ENCODE measurements at places on chromosomes 1 and 21. TPM values are rescaled to one million over a fixed set of nuclear protein-coding genes. Genes with fewer than 3 reads are reported as not detected.

DNA sequence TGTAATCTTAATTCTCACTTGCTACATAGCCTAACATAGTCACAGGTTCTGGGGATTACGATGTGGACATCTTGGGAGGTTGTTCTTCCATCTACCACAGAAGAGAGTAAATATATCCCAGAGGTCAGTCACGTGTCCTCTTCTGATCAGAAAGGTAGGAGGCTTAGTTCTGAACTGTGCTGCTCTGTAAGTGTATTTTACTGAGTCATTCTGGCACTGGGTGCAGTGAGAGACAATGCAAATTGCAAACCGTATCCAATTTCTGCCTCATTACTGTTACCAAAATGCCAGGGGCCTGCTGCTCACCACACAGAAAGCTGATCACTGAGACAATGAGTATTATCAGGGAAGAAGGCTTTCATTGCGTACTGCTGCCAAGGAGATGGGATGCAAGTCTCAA, 104.0 kb downstream of the GABPA start:
- H3K4me3 ChIP-seq = no peak overlapping the region
- H3K36me3 ChIP-seq = no peaks in the 10 kb centered on the region
- DNase-seq = no peak
- H3K4me1 ChIP-seq = no peaks in the 10 kb centered on the region

CDC42 gene
- 292 TPM for total RNA-seq

F3 gene
- 0.23 TPM for total RNA-seq

DNA sequence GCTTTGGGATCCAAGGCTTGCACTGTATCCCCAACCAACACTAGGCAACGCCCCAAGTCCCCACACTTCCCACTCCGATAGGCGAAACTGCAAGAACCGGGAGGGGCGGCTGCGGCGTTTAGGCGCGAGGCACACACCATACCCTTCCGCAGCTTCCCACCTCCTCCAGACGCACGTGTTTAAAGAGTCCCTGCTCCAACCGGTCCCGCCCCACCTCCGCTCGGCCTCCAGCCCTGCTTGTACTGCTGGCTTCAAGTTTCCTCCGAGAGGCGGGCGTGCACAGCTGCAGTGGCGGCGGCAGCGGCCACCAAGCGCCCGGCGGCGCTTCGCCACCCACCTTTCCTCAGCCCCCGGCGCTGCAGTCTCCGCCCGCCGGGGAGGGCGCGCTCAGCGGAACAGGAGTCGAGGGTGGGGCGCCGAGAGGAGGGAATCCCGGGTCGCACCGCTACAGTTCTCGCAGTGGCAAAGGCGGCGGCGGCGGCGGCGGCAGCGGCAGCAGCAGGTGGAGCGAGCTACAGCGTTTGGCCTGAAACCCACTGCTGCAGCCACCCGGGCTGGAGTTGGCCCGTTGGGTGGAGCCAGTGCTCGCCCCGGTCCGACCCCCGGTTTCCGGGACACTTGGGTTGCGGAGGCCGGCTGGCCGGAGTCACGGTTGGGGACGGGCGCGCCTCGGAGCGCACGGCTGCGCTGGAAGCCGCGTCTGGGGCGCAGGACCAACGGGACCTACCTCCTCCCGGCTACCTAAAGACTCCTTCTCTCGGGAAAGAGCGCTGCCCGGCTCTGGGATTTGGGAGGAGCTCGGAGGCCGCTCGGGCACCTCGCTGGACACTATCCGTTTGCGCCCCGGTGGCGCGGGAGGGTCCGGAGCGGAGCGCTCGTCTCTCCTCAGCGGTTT, at the start of gene CNIH3:
Gene CNIH3 (plus strand): TSS at position 457 of the 895 bp plus-strand sequence. CDS start 858 bp downstream, outside the sequence.
- peaks cover 54% of the 10 kb centered on the region for H3K27me3 ChIP-seq
- peaks cover 2% of the 10 kb centered on the region for H3K36me3 ChIP-seq
- peak; percentile 43 for DNase-seq

- H3K27ac ChIP-seq = no peak overlapping the region
- DNase-seq = no peak
- no peaks in the 10 kb centered on the region for H3K36me3 ChIP-seq
- H3K27me3 ChIP-seq = peaks cover 10% of the 10 kb centered on the region
- H3K4me3 ChIP-seq = no peak overlapping the region
- no peaks in the 10 kb centered on the region for H3K4me1 ChIP-seq
These were observed 158.1 kb downstream of the PSMG1 start for GRCh38 chr21:39025198-39025597.

DNA sequence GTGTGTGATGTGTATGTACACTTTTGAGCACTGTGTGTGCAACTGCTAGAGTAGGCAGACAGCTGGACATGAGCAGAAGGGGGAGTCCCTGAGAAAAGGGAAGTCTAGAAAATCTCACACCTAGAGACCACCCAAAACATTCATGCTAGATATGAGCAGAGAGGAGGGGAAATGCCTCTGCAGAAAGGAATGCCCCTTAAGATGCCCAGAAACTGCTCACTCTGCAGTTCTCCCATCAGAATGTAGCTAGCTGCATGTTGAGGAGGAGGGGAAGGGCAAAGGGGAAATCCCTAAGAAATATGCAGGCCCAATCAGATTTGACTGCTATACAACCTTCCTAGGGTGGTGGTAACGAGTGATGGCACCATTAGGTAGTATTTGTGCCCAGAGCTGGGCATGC, 31.8 kb upstream of the MAGOH start:
- no peak overlapping the region for H3K27ac ChIP-seq
- H3K36me3 ChIP-seq = peaks cover 17% of the 10 kb centered on the region

UBXN10 gene
- total RNA-seq = 0.93 TPM

DNA sequence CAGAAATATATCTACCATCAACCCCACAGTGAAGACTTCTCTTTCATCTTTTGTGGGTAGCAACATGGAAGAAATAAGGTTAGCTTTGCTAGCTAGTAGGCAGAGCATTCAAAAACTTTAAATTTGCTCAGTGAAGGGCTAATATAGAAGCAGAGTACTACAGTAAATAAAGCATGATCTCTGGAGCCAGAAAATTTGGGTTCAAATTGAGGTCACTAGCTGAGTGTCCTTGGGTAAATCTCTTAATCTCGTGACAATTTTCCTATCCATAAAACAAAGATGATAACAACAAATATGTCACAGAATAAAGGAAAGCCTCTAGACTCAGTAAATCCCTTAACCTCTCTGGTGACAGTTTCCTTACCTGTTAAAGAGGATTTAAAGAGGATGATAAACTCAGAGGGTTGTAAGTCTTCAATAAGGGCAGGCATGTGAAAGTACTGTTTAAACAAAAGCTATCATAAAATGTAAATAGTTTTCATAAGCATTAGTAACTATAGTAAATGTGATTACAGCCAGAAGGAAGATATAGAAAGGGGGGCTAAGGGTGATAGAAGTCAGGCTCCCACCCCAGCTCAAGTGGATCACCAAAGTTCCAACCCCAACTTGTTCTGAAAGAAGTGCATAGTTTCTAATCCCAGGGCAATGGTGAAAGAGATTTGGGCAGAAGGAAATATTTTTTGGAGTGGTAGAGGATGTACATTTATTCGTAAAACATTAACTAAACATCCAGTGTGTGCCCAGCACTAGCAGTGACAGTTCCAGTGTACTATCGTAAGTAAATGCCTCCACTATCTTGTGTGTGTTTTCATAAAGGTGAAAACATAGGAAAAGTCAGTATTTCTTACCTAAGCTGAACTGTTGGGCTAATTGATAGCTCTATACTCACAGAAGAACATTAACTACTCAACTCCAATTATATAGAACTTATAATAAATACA, 24.8 kb downstream of the TM2D1 start:
- peaks cover 10% of the 10 kb centered on the region for H3K36me3 ChIP-seq
- no peak for DNase-seq
- peak overlapping the region; percentile 82 for H3K27ac ChIP-seq
- H3K4me1 ChIP-seq = peaks cover 5% of the 10 kb centered on the region

DNA sequence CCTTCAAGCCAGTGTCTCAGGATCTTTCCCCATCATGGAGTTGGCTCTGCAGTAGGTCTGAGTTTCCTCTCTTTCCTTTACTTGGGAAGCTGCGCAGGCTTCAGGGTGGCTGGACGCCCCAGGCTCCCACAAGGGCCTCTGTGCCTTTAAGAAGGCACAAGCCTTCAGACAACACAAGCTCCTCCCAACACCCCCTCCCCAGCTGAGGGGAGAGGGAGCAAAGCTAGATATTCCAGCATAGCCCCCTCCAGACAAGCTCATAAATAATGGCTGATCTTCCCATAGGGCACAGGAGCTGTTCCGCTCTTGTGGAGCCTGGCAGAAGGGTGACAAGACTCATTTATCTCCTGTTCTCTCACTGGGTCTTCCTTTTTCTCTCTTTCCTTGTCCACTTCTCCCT, 27.9 kb upstream of the ATP2B4 start:
- H3K27me3 ChIP-seq = no peaks in the 10 kb centered on the region
- no peak for DNase-seq
- H3K27ac ChIP-seq = no peak overlapping the region
- no peaks in the 10 kb centered on the region for H3K36me3 ChIP-seq

DNA sequence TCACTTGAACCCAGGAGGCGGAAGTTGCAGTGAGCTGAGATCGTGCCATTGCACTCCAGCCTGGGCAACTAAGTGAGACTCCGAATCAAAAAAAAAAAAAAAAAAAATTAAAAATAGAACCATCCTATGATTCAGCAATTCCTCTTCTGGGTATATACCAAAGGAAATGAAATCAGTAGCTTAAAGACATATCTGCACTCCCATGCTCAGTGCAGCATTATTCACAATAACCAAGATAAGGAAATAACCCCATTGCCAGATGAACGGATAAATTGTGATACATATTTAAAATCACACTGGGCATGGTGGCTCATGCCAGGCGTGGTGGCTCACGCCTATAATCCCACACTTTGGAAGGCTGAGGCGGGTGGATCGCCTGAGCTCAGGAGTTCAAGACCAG, 23.8 kb downstream of the ALDH9A1 start:
- H3K4me1 ChIP-seq = peaks cover 8% of the 10 kb centered on the region
- H3K36me3 ChIP-seq = peaks cover 23% of the 10 kb centered on the region
- H3K27me3 ChIP-seq = no peaks in the 10 kb centered on the region
- no peak overlapping the region for H3K27ac ChIP-seq

DNA sequence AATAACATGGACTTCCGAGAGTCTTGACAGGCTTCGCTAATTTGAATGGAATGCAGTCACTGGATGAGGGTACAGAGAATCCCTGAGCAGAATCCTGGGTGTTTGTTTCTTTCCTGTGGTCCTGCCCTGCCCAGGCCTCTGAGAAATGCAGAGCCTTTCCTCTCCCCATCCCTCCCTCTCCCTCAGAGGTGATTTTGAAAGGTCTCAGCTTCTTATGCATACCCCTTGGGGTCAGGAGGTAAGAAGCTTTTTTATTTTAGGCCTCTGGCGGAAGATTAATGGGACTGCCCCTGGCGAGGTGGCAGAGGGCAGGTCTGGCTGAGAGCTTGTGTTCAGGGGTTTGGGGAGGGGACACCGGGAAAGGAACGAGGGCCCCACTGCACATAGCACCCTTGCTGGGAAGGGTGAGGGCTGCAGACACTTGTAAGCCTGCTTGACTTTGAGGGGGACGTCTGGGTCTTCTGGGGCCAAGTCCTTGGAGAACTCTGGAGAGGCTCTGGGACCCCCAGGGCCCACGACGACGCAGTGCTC, 116.5 kb upstream of the SLC45A1 start:
- H3K27ac ChIP-seq = no peak overlapping the region
- no peaks in the 10 kb centered on the region for H3K27me3 ChIP-seq
- no peak overlapping the region for H3K4me3 ChIP-seq
- no peak for DNase-seq
- no peaks in the 10 kb centered on the region for H3K36me3 ChIP-seq

ZNF697 gene
- 0.32 TPM for total RNA-seq

GRCh38 chr1:182823220-182823619, 15.9 kb upstream of the DHX9 start:
- no peak overlapping the region for H3K27ac ChIP-seq
- H3K4me1 ChIP-seq = no peaks in the 10 kb centered on the region
- H3K4me3 ChIP-seq = no peak overlapping the region
- H3K27me3 ChIP-seq = no peaks in the 10 kb centered on the region
- no peak for DNase-seq

All from activated T-cell treated with anti-CD3 and anti-CD28 coated beads, Interleukin-2, amount 50 U/mL, for 72 hours (primary cell).